Foreskin melanocyte (primary cell): ENCODE measurements at places on chromosomes 2 and 18.

- no peak for DNase-seq
Observed at GRCh38 chr18:29644276-29644675, 1398.3 kb downstream of the DSC3 start.

- no peak for DNase-seq
Observed at GRCh38 chr2:1521191-1521877, 108.1 kb downstream of the TPO start.

- DNase-seq: no peak
Observed at GRCh38 chr2:232365621-232366321, 12.8 kb upstream of the ALPP start.

- no peak for DNase-seq
Observed at GRCh38 chr2:216308576-216308975, 63.7 kb downstream of the MARCHF4 start.

DNA sequence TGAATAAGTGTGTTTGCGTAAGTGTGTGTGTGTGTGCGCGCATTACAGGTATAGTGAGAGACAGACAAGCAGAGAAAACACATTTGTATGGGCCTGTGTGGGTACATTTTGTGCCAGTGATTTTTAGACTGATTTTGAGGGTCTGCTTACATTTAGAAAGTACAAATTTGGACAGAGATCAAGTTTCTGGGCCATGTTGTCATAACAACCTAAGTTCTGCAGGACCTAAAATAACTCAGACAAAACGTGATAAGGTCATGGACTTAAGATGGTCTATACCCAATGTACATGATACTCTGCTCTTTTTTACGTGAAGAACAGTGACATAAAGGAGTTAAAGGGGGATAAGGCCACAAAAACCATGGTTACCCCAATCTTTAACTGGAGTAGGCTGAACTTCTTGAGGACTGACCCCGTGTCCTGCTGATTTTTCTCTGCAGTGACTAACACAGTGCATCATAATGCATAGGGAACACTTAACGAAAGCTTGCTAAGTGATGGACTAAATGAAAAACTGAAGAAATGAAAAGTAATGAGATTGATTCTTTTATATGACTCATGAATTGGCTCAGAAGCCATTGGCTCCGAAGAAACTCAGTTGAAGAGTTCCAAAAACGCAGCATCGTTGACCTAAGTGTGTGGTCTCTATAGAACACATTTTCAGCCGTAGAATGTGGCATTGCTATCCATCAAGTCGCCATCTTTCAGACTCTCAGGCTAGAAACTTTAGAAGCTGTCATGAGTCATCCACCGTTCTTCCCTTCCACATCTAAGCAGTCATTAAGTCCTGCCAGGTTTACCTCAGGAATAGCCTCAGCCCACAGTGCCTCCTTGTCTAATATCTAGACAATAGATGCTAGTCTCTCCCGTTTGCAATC is 61.6 kb upstream of the NCOA1 start:
- DNase-seq: no peak

DNA sequence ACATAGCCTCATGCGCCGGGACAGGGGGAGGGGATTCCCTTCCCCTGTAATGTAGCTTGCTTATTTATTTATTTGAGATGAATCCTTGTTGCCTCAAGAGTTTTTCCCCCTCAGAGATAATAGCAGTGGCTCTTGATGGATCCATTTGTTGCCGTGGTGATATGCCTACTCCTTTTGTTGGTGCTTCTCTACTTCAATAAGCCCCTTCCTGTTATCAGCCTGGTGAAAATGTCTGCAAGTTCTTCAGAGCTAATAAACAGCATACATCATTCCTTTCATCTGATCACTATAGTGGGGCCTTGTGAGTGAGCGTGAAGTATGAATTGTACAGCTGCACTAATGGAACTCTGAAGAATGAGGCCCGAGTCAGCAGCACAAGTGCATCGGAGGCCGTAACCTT is 19.4 kb downstream of the FZD5 start:
- DNase-seq: no peak

GRCh38 chr2:97714084-97714949 is 941 bp downstream of the ZAP70 start:
- DNase-seq: no peak

GRCh38 chr2:167905668-167906067 is 341.7 kb downstream of the STK39 start:
- no peak for DNase-seq

DNA sequence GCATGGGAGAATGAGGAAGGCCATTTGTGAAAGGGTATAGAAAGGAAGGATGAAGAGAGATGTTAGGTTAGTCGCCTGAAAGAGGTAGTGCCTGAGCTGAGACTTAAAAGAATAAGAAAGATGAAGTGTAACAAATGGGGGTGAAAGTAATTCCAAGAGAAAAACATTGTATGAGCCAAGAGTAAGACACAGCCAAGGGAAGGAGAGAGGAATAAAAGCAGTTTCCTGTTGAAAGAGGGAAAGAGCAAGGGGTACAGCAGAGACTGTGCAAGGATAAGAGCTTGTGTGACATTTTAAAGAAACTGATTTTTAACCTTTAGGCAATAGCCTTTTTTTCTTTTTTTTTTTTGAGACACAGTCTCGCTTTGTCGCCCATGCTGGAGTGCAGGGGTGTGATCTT is 4.8 kb upstream of the RBBP8 start:
- DNase-seq: no peak

DNA sequence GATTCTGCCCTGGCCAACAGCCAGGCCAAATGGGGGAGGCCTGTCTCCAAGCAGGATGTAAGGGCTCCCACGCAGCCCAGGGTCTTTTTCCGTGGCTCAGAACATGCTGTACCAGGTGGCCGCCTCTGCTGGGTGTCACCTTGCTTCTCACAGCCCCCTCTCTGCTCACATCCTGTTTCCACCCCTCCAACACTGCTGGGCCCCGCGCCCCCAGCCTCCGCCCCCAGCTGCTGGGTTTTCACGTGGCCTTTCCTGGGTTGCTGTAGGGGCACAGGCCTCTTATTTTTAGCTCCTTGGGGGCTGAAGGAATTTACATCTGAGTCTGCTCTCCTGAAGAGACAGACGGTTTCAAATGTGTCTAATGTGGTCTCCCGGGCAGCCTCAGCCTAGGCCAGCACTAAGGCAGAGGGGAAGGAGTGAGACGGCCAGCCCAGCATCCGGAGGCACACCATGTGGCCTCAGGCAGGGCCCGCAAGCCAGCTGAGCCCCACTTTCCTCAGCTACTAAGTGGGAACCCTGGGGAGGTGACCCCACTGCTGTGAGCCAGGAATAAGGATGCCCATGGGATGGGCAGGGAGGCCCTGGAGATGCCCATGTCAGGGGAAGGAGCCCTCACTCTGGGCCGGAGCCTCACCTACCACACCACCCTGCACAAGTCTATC is 18.7 kb upstream of the DUSP2 start:
- no peak for DNase-seq

DNA sequence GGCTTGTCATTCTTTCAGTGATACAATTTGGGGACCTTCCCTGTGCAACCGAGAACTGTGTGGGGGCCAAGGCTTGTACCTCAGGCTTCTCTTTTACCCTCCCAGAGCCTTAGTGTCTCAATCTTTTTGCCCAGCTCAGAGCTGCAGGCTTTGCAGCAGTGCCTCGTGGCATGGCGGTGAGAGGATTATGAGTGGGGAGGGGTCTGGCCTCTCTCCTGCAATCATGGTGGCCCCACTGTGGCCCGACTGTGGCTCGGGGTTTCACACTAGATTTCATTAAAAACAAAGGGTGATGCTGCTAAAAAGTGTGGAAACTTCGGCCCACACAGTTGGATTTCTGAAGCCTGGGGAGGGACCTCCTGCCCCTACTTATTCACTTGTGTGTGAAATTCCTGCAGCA is 75.5 kb downstream of the CAPN13 start:
- no peak for DNase-seq

DNA sequence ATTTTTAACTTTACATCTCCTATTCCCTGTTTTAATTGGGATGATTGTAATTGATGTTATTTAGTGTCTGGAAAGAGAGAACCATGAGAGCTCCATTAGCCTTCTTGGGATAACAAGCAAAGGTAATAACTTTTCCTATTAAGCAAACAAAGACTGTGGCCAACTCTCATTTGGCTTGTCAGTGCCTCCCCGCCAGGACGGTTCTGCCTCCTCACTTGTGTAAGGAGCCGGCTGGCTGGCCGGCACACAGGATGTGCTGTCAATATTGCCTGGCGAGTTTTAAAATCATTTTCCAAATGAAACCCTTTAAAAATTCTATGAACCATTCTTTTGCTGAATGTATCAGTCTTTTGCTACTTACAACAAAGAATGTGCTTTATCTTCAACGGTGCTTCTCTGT is 898.3 kb downstream of the CPS1 start:
- DNase-seq: no peak

DNA sequence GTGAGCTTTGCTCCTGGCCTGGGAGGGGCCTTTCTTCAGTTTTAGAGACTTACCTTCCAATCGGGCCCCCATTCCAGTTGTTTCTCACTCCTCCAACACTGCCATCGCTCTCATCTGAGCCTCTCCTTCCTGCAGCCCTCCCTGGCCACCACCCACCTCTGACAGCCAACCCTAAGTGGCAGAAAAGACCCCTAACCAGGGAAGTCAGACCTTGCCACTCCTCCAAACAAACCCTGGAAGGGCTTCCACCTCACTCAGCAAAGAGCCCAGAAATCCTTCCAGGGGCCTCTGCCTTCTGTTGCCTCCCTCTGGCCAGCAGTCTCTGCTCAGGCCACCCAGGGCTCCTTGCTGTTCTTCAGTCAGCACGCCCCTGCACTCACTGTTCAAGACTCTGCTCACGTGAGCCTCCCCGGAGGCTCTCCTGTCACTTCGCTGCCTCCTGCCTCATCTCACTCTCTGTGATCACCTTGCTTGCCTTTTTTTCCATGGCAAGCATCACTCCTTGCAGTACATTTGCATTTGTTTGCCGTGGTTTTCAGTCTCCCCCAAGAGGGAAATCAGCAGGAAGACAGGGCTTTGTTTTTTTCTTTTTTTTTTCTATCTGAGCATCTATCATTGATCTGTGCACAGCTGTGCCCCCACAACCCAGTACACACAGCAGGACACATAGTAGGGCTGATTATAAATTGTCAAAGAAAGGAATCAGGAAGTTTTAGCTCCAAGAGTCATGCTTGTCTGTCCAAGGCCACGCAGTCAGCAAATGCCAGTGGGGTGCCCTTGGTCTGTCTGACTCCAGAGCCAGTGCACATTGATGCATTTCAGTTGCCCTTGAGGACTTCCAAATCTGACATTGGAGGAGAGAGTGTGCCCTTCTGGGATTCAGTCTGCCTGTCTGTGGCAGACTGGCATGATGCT is 83.9 kb downstream of the INHBB start:
- no peak for DNase-seq

- DNase-seq: no peak
Observed at GRCh38 chr2:223050900-223051504, 988 bp upstream of the KCNE4 start.

DNA sequence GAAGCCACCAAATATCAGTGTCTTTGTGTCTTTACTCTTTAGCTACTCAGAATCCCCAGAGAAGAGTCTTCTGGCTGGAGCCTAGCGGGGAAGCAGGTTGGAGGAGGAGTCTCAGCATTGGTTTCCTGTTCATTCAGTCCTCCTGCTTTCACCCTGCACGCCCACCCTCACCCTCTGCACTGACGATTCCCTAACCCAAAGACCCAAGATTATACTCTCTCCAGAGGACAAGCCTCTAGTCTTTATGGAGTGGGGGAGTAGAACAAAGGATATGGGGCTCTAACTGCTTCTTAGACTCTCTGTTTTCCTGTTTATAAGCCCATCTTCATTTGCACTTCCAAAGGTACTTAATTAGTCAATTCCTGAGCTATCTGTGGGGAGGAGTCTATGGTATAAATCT is 338.8 kb downstream of the AGPS start:
- no peak for DNase-seq

GRCh38 chr2:163043201-163043600 is 204.6 kb upstream of the KCNH7 start:
- no peak for DNase-seq

GRCh38 chr2:143193121-143193520 is 63.9 kb downstream of the ARHGAP15 start:
- DNase-seq: no peak

GRCh38 chr2:188878716-188879115 is 95.5 kb upstream of the COL3A1 start:
- no peak for DNase-seq

DNA sequence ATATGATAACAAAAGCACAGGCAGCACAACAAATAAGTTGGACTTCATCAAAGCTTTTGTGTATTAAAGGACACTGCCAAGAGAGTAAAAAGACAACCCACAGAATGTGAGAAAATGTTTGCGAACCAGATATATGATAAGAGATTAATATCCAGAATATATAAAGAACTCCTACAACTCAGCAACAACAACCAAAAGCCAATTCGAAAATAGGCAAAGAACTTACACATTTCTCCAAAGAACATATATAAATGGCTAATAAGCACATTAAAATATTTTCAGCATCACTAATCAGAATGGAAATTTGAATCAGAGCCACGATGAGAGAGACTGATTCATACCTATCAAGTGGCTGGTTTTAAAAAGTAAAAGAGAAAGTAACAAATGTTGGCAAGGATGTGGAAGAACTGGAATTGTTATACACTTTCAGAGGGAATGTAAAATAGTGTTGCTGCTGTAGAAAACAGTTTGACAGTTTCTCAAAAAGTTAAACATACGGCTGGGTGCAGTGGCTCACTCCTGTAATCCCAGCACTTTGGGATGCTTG is 25.2 kb downstream of the EPB41L5 start:
- no peak for DNase-seq

GRCh38 chr2:204175552-204176271 is 239.1 kb downstream of the ICOS start:
- no peak for DNase-seq

GRCh38 chr18:49238433-49239042 is 221.9 kb downstream of the DYM start:
- DNase-seq: peak; percentile 17

- no peak for DNase-seq
Observed at GRCh38 chr18:79932907-79933306, 18.5 kb downstream of the SLC66A2 start.

DNA sequence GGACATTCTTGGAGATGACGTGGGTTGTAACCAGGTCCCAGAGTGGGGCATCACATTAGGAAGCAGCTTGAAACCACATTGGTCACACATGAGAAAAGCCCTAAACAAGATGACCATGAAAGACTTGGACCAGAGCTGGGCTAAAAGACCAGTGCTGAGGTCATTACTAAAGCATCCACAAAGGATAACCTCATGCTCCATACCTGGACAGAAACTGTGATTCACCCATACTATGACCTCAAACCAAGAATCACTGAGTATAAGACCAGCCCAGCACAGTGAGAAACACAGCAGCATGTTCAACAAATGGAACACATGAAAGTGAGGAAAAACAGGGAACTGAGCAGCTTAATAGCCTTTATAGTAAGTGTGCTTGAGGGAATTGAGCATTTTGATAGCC is 635.5 kb upstream of the NETO1 start:
- no peak for DNase-seq

GRCh38 chr2:188813315-188813714 is 160.9 kb upstream of the COL3A1 start:
- no peak for DNase-seq

GRCh38 chr2:50355891-50356290 is 676.0 kb downstream of the NRXN1 start:
- no peak for DNase-seq

GRCh38 chr2:170715932-170716777 is 1.0 kb downstream of the SP5 start:
- no peak for DNase-seq

GRCh38 chr2:41718705-41719104 is 329.1 kb upstream of the PKDCC start:
- no peak for DNase-seq

- no peak for DNase-seq
Observed at GRCh38 chr2:190575263-190575662, 40.7 kb upstream of the NEMP2 start.

- DNase-seq: no peak
Observed at GRCh38 chr2:8821276-8822217, 15.9 kb downstream of the KIDINS220 start.
